ENCODE measurements at places on chromosomes 3 and 15.

- DNase-seq = no peak
These were observed 353.7 kb upstream of the SGO1 start for GRCh38 chr3:20539666-20540065.

DNA sequence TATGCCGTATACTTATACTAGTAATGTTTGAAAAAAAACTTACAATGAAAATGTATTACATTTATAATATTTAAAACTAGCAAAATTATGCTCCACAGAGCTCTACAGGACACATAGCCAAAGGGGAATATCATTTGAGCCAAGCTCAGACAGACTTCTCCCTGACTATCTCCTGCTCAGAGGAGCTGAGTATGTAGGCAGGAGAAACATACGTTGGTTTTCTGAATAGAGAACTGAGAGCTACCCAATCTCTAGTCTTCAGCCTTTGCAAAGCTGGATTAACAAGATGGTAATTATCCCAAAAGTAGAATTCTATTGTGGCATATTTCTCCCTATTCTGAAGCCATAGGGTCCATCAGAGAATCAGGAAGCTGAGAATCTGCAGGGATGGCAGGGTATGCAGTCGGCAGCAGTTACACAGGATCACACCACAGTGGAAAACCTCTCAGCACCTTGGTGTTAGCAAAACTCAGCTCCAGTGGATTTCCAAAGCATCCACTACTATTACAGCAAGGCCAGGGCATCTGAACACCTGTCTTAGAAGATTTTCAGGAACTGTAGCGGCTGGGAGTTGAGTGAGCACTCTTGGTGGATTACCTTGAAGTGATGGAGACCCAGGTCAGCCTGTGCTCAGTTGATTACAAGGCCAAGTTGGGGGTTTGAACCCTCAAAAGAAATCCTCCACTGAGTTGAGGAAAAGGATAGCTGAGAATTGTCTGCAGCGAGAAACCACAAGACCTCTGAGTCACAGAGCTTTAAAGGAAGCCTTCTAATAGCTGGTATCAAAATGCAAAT lies 30.1 kb downstream of the GPR15 start:
- DNase-seq = no peak

GRCh38 chr15:31234815-31235214 lies 91.8 kb upstream of the KLF13 start:
- DNase-seq = no peak

DNA sequence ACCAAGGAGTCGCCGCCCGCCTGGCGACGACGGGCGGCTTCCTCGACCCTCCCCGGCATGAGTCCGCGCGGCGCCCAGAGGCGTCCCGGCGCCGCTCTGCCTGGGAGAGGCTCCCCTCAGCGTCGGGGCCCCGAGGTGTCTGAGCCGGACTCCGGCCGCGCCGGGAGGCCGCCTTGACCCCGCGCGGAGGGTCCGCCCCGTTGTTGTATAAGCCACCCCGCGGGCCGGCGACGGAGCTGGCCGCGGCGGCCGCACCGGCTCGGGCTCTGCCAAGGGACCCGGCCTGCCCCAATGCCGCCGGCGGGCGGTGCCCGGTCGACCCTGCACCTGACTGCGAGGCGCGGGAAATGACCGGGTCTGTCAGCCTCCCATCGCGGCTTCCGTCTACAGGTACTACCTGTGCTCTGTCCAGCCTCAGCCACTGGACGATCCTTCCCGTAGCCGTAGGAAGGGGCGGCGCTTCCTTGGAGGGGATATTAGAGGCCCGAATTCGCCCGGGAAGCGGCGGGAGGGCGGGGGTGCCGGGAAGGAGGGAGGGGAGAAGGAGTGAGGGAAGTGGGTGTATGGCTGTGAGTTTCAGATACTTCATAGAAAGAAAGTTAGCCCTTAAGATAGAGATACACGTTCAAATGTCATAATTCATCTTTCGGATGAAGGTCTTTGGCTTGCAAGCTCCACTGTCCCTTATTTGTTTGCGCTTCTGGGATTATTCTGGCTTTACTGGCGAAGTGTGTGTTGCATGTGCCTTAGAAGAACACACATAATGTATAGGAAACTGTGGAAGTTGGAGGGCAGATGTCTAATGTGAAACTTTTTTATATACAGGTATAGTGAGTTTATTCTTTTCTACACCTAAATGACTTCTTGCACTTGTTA lies 620 bp downstream of the ABHD5 start:
- peak; percentile 93 for DNase-seq

- DNase-seq = peak; percentile 92
These were observed 878 bp downstream of the DYNC1LI1 start for GRCh38 chr3:32569540-32570420.

- DNase-seq = no peak
These were observed 507.0 kb downstream of the FOXP1 start for GRCh38 chr3:71076361-71077002.

DNA sequence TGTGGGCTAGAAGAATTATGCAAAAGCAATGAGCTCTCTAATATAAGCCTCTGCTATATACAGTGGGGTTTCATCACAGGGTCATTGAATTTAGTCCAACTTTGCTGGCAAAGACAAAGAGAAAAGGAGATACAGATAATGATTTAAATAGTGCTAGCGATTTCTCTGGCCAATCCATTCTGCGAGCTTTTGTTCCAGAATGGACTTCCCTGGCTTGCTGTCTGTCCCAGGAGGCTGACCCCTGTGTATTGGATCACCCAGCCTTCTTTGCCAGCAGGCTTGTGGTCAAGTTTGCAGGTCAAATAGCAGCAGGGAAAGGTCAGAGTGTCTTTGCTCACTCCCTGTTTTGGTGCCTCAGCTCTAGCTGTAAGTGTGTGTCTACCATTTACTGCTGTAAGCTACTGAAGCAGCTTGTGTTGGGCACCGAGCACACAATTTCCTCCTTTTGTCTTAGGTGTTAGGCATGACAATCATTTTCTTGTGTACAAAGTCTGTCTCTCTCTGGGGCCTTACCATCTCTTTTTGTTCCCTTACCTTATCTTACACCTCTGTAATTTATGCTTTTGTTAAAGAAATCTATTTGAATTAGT lies 55.7 kb downstream of the UNC13C start:
- DNase-seq = no peak

DNA sequence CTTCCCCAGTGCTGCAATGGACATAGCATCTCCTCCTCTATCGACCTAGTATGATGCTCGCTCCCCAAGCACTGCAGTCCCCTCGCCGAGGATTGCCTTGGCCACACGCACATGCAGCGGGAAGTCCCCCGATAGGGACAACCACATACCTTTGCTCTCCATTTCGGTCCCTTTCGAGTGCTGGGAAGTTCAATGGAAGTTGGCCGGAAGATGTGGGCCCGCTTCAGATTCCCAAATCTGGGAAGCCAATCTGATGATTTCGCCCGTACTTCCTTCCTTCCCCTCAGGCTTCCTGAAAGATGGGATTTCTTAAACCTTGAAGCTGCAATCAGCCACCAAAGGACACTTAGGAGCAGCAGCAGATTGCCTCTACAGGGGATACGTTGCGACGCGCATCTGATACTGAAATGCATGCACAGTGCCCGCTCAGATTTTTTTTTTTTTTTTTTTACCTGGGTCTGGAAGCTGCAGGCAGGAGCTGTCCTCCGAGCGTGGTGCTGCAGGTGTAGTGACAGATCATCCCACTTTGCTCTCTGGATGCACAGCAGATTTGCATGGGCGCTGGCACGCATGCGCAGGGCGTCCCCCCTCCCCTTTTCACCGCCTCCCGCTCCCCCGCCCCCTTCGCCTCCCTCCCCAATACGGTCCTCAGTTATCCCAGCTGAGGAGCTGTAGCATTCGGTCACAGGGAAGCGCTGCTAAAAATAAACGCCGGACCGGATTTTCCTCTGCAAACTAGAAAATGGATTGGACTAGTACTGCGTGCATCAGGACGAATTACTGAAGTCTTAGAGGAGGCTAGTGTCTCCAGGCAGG lies at the start of gene FGF12:
Gene FGF12 (minus strand): TSS at position 510 of the 816 bp plus-strand sequence.
- DNase-seq = no peak

DNA sequence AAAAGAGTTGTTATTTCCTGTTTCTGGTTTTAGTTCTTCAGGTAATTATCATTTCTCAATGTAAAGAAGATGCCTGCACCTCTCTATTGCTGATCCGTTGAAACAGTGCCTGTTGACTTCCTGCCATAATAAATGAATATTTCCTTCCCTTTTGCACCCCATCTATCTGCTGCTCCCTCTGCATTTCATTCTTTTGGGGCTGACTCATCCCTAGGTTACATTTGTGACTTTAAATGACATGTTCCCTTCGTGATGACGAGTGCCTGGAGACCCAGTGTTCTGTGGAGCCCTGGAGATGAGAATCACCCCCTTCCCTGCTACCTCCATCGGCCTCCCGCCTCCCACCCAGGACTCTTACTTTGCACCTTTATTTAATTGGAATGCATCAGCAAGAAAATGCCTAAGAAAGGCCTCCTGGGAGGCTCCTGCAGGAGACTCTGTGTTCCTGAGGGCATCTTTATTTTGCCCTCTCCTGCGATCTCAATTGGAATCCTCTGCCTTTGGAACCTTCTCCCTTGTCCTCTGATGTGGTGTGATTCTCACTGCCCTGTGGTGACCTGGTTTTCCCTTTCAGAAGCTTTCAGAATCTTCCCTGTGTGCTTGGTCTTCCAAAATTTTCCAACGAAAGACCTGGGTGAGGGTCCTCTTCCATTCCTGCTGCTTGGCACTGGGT lies 13.7 kb downstream of the LRRK1 start:
- DNase-seq = no peak

DNA sequence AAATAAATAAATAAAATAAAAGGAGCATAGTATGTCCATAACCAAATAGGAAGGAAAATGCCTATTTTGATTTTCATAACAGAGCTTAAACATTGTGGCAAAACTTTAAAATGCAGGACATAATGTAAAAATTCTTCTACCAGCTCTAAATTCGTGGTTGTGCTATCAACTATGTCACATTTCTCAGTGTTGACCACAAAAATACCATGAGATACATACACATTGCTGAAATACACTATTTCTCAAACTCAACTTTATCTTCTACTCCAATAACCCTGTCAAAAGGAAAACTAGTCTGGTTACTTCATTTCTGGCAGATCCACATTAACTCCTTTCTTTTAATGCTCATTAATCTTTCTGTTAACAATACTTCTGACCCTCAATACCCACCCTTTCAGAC lies 523.2 kb downstream of the FHIT start:
- DNase-seq = no peak

- no peak for DNase-seq
These were observed 20.6 kb downstream of the MEIS2 start for GRCh38 chr15:37079726-37080125.
